Right atrium auricular region (tissue), 2 donors: ENCODE measurements at places on chromosomes 5 and 9.

GRCh38 chr9:112338561-112338960 is 5.1 kb upstream of the PTBP3 start:
- no peak for DNase-seq

DNA sequence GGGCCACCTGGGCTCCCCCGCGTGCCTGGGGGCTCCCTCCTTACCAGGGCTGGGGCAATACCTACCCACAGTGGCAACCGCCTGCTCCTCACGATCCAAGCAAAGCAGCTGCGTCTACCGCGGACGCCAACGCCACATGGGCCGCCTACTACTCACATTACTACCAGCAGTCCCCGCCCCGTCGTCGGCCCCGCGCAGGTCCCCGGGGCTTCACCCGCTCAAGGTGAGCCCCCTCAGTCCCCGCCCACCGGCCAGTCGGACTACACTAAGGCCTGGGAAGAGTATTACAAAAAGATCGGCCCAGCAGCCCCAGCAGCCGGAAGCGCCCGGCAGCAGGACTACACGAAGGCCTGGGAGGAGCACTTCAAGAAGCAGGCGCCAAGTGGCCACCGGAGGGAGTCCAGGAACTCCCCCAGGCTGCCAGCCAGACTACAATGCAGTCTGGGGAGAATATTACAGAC is 106.0 kb upstream of the MTAP start:
- DNase-seq, result no peak

- DNase-seq, result no peak
Measured at GRCh38 chr5:168005093-168005492, 286.4 kb upstream of the WWC1 start.

GRCh38 chr5:15585841-15586591 is 86.0 kb downstream of the FBXL7 start:
- DNase-seq, result no peak

DNA sequence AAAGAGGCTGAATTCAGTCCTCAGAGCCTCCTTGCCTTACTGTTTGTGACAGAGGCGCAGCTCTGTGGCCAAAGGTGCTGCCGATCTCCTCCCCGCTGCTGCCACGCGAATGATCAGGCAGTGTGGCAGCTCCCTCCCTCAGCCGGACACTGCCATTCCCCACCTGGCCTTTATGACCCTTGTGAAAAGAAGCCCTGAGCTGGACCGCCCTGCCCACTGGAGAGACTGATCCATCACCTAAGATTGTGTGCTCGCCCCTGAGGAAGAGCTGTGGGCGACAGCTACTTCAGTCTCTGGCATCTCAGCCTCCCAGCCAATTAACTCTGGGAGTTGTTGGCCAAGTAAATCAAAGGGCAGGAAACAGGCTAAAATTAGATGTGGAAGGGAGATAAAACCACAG is 90.9 kb downstream of the CARTPT start:
- no peak for DNase-seq

GRCh38 chr5:53392073-53392472 is 88.4 kb upstream of the FST start:
- no peak for DNase-seq

GRCh38 chr5:35202319-35203111 is 27.8 kb downstream of the PRLR start:
- no peak for DNase-seq

DNA sequence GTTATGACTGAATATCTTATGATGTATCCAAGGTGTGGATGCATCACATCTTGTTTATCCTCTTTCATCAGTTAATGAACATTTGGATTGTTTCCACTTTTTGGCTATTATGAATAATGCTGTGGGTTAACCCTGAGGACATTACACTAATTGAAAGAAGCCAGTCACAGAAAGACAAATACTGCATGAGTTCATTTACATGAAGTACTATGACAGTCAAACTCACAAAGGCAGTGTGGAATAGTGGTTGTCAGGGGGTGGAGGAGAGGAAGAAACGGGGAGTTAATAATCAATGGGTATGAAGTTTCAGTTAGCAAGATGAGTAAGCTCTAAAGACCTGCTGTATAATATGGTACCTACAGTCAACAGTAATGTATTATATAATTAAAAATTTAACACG is 409.4 kb upstream of the CTNND2 start:
- no peak for DNase-seq

- DNase-seq, result peak; percentile 79
Measured at GRCh38 chr9:34994900-34995669, 5.5 kb downstream of the DNAJB5 start.
